ENCODE measurements at places on chromosomes 3 and 15. TPM values are rescaled to one million over a fixed set of nuclear protein-coding genes. Genes with fewer than 3 reads are reported as not detected.

GRCh38 chr3:53724566-53724965 is 121.7 kb downstream of the CHDH start:
- DNase-seq = no peak

DNA sequence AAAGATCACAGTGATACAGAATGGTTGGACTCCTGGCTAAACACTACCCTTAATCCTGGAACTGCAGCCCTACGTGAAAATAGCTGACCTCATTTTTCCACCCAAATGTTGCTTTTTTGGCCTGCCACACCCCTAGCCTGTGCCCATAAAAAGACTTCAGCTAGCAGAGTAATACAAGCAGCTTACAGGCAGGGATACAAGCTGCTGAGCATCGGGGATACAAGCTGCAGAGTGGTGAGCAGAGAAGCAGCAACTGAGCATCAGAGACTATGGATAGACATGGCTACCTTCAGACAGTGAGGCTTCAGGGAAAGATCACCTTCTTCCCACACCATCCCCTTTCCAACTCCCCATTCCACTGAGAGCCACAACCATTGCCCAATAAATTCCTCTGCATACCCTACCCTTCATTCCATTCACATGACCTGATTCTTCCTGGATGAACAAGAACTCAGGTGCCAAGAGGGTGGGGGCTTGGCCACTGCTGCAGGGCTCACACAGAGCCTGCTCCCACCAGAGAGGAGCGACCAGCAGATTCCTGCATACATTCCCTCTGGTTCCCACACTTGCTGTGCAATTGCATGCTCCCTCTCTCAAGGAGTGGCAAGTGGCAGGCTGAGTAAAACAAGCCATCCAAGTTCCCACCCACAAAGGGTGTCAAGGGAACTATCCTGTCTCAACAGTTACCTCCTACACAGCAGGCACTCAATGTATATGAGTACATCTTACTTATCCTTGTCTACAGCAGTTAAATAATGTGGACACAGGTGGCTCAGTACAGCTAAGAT is 217.5 kb downstream of the ALCAM start:
- no peak for DNase-seq

ARRDC4 gene
- 3.8 TPM for total RNA-seq

DNA sequence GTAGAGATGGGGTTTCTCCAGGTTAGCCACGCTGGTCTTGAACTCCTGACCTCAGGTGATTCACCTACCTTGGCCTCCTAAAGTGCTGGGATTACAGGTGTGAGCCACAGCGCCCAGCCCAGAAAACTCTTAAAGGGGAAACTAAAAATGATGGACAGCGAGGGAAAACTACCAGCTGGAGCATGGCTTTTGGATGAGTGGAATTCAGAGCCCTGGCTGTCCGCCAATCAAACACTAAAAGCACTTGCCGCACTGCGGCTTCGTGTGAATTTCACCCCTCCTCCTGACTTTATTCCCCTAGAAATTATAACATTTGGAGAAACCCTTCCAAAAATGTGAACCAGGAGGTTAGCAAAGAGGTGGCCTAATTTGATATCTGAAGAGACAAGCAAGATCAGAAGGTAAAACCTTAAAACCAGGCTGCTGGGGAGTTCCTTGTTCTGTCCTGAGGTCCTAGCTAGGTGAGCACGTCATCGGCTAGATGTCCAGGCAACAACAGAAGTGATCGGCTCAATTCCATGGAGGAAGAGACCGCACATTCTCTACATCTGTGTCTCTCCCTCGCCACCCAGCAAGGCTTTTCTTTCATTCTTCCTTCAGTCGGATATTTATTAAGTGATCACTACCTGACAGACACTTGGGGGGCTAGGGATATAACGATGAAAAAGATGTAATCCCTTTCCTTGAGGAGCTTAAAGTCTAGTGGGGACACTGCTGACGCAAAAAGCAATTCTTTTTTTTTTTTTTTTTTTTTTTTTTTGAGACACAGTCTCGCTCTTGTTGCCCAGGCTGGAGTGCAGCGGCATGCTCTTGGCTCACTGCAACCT is 1.7 kb downstream of the TM4SF19 start:
- no peak for DNase-seq

- DNase-seq = no peak
These were observed 480.7 kb downstream of the FHIT start for GRCh38 chr3:60770532-60770931.

CYP8B1 gene
- not detected for total RNA-seq

RBP2 gene
- total RNA-seq = not detected

KBTBD13 gene
- not detected for total RNA-seq

GRCh38 chr15:31268108-31268501 is 58.5 kb upstream of the KLF13 start:
- DNase-seq = no peak

All from HT-29 (cell line).